ENCODE measurements at places on chromosomes 13 and 19.

- DNase-seq: no peak
Measured at GRCh38 chr13:37752146-37752545, 117.4 kb downstream of the TRPC4 start.

- DNase-seq: peak; percentile 53
Measured at GRCh38 chr13:112066624-112067004, 335 bp upstream of the SOX1 start.

DNA sequence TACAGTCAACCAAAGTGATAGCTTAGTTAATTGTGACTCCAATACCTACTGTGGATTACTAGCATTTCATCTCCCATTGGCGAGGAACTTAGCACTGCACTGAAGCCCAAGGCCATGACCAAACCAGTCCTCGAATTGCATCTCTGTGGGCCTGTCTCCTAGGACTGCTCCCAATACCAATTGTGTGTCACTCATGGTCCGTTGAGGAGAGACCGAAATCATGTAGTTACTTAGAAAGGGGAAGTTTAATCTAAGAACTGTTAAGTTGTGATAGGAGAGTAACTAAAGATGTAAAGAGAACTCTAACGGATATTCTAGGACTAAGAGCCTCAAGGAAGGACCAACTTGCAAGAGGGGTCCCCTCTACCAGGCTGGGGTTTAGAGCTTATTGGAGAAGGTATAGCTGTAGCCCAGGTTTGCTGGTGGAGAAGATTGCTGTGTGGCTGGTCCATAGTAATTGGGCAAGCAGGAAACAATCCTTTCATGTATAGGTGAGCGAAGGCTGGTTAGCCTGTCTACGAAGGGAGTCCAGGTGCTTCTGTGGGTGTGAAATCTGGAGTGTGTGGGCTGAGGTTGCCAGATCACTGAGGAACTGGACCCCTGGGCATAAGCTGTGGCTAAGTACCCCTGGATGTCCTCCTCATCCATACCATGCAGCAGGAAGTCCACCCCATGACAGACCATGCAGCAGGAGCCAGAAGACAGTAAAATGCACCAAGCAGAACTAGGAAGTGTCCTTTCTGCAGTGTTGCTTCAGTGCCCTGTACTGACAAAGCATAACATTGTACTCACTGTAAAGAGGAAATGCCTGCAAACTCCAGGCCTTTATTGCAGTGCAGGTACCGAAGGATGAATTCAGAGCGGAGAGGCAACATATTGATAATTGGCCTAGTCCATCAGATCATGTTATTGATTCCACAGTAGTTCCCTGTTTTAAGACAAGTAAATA lies 30.8 kb downstream of the DNAJC3 start:
- DNase-seq: no peak

DNA sequence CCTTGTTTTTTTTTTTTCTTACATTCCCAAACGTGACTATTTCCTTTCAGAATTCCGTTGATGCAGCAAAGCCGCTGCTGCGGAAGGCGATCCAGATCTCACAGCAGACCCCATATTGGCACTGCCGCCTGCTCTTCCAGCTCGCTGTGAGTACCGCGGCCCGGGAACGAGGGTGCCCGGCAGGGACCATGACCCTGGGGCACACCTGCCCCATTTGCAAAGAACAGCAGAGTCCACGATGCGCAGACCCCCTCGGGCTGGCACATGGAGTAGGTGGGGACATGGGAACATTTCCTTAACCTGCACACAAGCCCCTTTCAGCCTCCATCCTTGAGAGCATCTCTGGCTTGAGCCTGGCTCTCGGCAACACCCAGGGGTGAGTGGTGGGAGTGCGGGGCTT lies 16.5 kb downstream of the MAU2 start:
- DNase-seq: no peak

DNA sequence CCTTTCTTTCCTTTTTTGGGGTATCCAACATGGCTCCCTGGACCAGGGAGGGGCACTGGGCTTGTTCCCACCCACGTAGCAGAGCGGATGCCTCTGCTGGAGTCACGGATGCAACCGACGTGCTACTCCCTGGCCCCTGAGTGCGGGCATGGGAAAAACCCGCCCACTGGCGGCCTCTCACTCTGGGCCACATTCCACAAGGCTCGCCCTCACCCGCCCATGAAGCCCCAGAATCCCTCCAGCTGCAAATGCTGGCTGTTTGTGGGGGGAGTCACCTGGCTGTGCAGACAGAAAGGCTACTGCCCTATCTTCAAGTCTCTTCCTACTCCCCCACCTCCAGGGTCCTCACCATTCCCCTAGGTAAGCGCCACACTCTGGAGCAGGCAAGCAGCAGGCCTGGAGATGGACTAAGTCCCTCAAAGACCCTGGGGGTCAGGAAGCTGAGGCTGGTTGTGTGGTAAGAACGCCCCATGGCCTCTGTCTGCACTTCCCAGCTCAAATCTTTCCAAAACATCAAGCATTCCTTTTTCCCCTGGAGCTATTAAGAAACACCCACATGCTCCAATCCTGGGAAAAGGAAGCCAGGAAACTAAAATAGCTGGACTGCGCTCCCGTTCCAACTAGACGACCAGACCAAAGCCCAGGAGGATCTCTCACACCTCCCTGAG lies 17.9 kb upstream of the EPHX3 start:
- no peak for DNase-seq

GRCh38 chr13:42056583-42056982 lies 8.1 kb downstream of the DGKH start:
- DNase-seq: no peak

- no peak for DNase-seq
Measured at GRCh38 chr13:112639521-112639920, 50.3 kb upstream of the ATP11A start.

- DNase-seq: peak; percentile 100
Measured at GRCh38 chr19:48993175-48994034, at the start of the genes GYS1 and RUVBL2. GYS1 (minus strand) TSS chr19:48993309; CDS start chr19:48993112, 197 bp downstream. RUVBL2 (plus strand) TSS chr19:48993887; CDS start chr19:48993912, 25 bp downstream.

DNA sequence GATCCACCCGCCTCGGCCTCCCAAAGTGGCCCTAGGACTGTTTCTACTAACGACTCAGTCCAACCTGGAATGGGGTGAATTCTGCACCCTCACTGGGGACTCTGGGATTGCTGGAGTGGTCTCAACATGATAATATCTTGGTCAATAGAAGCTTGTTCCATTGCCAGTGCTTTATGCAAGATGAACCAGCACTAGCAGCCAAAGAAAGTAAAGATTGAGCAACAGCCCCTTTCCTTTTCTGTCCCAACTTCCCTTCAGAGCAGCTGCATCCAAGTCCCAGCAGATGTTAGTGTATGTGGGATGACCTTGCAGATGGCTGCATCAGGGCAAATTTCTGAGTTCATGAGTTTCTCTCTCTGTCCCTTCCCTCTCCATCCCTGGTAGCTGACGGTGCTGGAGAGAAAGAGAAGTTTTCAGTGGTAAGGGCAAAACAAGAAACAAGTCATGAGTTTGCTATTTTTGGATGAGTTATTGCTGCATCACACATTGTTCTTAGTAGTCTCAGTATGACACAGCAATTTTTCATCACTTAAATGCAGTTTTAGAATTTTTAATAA lies 183.6 kb upstream of the EDNRB start:
- DNase-seq: no peak

DNA sequence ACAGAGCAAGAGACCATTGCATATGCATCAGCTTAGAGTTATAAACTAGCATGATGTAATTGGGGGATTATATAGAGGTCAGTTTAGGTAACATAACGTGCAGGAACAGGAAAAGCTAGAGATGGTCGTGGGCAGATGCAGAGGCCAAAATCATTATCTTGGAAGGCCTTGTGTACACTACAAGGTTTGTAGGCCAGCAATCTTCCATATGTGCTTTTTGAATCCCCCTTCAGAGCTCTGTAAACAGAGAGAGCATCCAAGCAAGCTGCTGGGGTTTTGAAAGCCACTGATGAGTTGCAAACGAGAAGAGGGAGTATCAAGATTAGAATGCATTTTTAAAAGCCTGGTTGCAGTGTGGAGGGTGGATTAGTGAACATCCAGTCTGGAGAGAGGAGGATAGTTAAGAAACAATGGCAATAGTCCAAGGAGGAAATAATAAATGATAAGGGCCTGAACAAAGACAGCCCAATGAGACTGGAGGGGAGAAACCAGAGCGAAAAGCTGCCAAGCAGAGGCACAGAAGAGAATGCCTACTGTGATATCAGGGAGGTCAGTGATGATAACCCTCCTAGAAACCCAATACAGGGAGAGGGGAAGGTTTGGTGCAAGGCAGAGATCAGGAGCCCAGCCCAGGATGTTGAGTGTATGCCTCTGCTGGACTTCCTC lies 109.6 kb downstream of the ZAR1L start:
- DNase-seq: no peak

GRCh38 chr19:33702606-33703437 lies 81.1 kb downstream of the CHST8 start:
- no peak for DNase-seq

GRCh38 chr13:41648314-41648935 lies 191.1 kb downstream of the RGCC start:
- DNase-seq: no peak

GRCh38 chr13:95185851-95186250 lies 115.4 kb downstream of the ABCC4 start:
- peak; percentile 31 for DNase-seq
